Heart left ventricle (tissue), 16 donors: ENCODE measurements at places on chromosomes 7 and 10. TPM values are rescaled to one million over a fixed set of nuclear protein-coding genes. Genes with fewer than 3 reads are reported as not detected.
A peak's percentile ranks its signal among the peaks of the same experiment; 100 is the strongest.

Gene HOXA6
- not detected for total RNA-seq

Gene CCDC172
- not detected for total RNA-seq

Gene AKR1B1
- 156 TPM for total RNA-seq

Gene CRHR2
- not detected for total RNA-seq

Gene CNPY1
- total RNA-seq, result not detected

Gene LMBR1
- 43.4 TPM for total RNA-seq

Gene SPDYE6
- total RNA-seq, result not detected

Gene KMT2C
- total RNA-seq, result 34.0 TPM

Gene MRC1
- 35.4 TPM for total RNA-seq

Gene BTBD16
- total RNA-seq, result not detected

Gene ZCWPW1
- 3.0 TPM for total RNA-seq

Gene ZNF25
- 14.0 TPM for total RNA-seq

Gene TFR2
- total RNA-seq, result not detected

Gene CARD11
- total RNA-seq, result 0.87 TPM

DNA sequence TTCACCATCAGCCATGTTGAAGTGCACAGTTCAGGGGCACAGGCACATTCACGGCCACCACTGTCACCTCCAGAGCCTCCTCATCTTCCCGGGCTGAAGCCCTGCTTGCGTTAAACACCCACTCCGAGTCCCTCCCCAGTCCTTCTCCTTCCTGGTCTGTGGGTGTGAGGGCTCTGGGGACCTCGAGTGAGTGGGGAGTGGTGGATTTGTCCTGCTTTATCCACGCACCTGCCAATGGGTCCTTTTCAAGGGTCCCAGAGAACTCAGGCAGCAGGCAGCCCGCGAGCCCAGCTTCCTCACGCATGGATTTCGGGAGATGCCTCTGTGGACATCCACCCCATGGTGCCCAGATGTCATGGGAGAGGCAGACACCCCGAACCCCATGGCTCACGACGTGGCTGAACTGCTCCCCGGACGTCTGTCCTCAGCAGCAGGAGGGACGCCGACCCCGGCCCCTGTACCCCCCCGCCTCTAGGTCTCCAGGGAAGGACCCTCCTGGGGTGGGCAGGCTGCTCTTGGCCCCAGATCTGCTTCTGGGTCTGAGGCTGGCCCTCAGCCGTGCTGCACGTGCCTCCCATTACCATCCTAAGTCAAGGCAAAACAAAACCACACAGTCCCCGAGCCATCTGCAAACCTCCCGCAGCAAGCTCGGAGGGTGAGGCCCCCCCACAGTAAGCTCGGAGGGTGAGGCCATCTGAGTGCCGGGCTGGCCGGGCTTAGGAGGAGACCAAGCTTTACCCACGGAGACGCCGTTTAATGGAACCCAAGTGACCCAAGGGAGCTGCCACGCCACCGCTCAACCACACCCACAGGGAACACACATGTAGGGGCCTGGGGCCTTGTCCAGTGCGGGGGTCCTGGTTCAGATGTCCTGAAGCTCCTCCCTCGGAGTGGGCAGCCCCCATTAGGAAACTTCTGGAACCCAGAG, 9.0 kb downstream of the CYP2W1 start:
- DNase-seq, result no peak

DNA sequence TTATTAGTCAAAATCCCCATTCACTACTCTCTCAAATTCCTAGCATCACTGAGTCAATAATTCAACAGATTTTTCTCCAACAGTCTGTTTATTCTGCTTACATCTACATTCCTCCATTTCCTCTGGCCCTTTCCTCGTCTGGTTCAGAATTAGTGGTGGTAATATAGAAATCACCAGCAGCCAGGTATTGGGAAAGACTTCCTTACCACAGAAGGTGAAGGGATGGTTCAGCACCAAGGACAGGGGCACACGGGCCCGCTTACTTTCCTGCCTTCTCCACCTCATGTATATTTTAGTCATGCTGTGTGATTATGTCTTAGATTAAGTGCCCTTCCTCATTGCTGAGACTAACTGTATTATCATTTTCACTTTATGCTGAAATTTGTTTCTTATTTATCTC, 70.4 kb upstream of the APBB1IP start:
- DNase-seq, result no peak

DNA sequence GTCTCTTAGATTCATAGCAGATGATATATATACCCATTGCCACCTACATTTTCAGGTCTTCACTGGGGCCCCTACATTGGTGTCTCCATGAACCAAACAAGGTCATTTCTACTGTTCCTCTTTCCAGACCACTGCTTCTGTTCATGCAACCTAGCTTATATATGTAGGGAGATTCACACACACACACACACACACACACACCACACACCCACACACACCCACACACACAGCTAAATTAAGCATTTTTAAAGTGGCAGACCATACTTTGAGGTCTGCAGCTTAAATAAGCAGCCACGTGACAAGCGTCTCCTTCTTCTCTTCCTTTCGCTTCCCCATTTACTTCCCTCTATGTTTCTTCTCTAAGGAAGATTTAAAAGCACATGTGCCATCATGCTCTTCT, 70.0 kb upstream of the CC2D2B start:
- DNase-seq, result peak; percentile 20

DNA sequence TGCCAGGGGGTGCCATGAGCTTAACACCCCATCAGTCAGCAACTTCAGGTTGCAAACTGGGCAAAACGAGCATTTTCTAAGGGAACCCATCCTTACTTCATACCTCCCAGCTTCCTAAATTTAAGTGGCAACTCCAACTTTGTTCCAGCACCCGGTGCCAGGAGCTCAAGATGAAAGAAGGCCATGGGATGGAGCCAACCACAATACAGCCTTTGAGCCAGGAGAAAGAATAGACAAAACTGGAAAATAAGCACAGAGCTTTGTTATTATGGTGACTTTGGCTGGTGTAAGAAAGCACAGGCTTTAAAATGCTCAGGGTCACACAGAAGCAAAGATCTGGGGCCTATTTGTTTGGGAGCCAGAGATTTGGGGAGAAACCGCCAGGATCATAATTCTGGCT, 388.7 kb upstream of the MGMT start:
- DNase-seq, result no peak

DNA sequence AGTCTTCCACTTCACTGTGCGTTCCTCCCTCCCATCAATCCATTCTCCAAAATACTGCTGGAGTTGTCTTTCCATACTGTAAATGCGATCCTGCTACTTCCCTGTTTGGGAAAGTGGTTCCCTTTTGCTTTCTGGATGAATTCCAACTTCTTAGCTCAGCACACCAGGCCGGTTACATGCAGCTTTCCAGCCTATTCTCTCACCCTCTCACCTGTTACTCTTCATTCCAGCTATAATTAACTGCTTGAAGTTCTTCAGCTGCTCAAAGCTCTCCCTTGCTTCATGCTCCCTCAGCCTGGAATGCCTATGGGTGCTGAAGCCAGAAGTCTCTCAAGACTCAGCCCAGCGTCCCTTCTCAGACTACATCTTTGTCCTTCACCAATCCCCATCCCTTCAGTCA, 6.0 kb upstream of the ZNRF2 start:
- no peak for DNase-seq

DNA sequence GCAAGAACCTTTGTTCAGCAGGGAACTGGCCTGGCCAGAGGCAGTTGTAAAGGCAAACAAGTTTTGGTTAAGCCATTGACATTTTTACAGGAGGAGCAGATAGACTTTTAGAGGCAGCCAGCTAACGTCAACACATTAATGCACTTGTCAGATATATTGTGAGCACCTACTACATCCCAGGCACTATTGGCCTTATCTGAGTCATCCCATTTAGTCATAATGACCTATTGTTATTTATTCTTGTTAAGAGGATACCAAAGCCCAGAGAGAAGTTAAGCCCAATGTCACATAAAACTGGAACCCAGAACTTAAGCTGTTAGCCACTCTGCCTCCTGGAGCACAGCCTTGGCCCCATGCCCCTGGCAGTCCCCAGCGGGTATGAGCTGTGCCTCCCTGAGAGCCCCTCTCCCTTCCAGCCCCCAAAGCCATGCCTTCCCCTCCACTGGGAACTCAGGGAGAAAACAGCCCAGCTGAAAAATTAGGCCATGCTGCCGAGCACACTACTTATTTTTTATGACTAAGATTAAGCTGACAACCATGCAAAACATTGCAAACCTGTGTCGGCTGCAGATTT, 32.7 kb upstream of the TRIM8 start:
- DNase-seq, result no peak

DNA sequence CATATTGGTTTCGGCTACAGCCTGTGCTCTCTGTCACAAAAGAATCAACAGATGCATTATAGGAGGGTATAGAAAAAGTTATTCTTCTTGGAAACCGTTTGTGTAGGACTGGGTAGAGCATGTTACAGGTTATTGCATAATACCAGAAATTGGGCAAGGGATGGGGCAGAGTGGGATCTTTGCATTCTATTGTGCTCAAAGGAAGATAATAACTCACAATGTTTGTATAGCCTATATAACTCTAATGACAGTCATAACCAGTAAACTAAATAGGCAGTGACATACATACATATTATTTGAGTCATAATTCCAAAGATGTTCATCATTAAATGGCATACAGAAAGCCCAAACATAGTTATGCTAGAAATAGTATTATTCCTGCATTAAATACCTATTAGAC, 179.7 kb downstream of the XPNPEP1 start:
- no peak for DNase-seq

- no peak for DNase-seq
Measured at GRCh38 chr10:77643795-77644468, 6.3 kb upstream of the KCNMA1 start.

DNA sequence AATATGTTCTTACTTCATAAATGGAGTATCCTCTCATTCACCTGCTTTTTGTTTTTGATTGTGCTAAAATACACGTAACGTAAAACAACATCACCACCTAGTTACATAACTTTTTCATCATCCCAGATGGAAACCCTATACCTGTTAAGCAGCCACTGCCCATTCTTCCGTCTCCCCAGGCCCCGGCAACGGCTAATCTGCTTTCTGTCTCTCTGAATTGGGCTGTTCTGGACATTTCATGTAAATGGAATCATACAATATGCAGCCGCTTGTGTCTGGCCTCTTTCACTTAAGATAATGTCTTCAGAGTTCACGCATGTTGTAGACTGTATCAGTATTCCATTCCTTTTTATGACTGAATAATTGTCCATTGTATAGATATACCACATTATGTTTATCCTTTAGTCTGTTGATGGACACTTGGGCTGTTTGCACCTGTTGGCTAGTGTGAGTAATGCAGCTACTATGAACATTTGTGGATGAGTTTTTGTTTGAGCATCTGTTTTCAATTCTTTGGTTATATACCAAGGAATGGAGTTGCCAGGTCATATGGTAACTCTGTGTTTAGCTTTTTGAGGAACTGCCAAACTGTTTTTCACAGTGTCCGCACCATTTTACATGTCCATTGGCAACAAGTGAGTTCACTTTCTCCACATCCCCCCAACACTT, 14.1 kb upstream of the SUN1 start:
- DNase-seq, result no peak

- DNase-seq, result no peak
Measured at GRCh38 chr7:99949645-99950228, 20.3 kb upstream of the GJC3 start.

- no peak for DNase-seq
Measured at GRCh38 chr10:83965473-83965872, 173.8 kb upstream of the GHITM start.

GRCh38 chr10:122407375-122408125, 33.0 kb downstream of the PLEKHA1 start:
- DNase-seq, result no peak

DNA sequence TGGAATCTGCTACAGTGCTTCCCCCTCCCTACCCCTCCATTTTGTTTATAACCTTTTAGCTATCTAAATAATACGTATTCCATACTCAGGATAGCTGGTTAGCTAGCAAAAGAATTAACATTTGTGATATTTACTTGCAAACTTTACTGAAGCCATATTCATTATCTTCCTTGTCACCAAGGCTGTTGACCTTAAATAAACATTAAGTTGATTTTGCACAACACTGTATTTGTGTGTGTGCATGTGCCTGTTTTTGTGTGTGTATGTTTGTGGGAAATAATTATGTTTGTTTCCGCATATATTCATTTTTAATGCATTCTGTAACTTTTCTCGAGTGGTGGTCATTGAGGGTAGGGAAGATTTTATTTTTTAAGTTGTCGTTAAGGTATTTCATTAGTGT, 15.9 kb downstream of the TMEM60 start:
- DNase-seq, result no peak

- no peak for DNase-seq
Measured at GRCh38 chr7:145850636-145851035, 266.0 kb upstream of the CNTNAP2 start.

- DNase-seq, result no peak
Measured at GRCh38 chr7:18419456-18419855, 76.1 kb upstream of the HDAC9 start.

GRCh38 chr10:105075031-105075430, 433.9 kb downstream of the SORCS3 start:
- no peak for DNase-seq

DNA sequence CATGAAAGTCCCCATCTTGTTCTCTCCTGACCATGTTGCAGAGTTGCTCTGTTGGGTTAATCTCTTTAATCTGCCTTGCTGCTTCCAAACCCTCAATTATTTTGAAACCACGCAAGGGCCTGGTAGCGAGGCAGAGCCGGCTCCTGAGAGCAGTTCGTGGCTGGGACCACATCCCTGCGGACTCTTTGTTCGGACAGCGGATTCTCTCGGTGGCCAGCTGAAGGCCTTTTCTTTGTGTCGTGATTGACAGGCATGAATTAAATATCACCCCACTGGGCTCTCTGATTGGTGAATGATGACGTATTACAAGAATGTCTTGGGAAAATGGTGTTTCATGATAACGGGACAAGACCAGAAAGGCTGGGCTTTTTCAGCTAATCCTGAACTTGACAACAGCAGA, 66.9 kb upstream of the ARHGAP21 start:
- no peak for DNase-seq

- no peak for DNase-seq
Measured at GRCh38 chr7:1027242-1028043, 16.9 kb upstream of the GPR146 start.

GRCh38 chr10:107971973-107972372, 807.5 kb upstream of the SORCS1 start:
- DNase-seq, result no peak

DNA sequence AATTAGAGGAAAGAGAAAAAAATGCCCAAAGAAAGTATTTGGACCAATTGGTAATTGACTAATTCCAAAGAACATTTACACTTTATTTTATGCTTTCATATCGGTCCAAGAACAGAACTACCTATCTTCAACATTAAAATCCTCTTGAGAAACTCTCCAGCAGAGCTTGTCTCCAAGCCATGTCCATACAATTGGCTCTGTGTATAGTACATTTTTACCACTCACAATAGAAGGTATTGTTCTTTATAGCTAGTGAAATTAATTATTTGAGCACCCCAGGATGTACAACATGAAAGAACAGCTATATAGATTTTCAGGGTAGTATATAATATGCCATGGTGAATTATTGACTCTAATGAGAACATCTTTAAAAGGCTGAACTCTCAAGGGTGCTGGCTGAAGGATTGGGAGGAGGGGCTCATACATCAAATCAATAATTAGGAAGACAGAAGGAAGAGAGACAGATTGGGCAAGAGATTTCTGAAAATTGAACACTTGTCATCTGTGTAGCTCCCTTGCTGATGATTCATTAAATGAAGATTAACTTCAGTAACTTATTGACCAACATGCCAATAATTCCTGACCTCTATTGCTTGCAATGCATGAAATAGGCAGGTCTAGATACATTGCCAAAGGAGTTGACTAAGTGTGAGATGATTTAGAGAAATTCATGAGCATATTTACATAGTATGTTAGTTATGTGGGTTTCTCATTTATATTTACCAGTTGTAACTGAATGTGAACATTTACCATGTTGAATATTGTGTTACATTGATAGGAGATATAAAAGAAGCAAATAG, 249.7 kb downstream of the MTERF1 start:
- DNase-seq, result no peak
